ENCODE measurements at places on chromosomes 1 and 21.

- no peak for DNase-seq
Measured at GRCh38 chr1:151720974-151721787, at the start of gene RIIAD1. Gene RIIAD1 (plus strand): TSS chr1:151721522. CDS start chr1:151721537, 15 bp downstream.

- no peak for DNase-seq
Measured at GRCh38 chr1:6683434-6683833, 18.2 kb downstream of the DNAJC11 start.

DNA sequence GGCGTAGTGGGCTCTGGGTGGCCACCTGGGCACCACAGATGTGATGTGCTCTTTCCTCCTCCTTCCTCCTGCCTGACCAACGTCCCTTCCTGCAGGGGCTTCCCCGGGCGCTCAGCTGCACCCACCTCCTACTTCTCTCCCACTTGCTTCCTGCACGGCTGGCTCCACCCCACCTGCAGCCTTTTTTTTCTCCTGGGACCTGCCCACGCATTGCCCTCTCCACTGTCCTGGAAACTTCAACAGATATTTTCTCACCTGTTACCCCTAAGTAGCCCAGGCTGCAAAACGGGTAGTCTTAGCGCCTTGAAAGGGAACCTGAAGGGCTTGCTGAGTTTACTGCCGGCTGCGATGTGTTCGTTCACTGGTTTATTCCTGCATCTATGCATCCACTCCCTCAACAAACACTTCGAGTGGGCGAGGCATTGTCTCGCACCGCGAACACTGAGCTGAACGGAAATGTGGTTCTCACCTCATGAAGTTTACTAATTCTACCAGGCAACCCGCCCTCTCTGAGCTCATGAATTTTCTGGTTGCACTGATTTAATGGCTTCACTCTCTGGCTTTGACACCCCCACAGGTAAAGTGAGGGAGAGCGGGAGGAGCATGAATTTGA is 23.6 kb downstream of the ZBTB18 start:
- DNase-seq: no peak

- no peak for DNase-seq
Measured at GRCh38 chr1:7640350-7640749, 130.7 kb upstream of the VAMP3 start.
